ENCODE measurements at places on chromosomes 7 and 10.

GRCh38 chr7:132080967-132081668, 495.2 kb downstream of the PLXNA4 start:
- DNase-seq: no peak

DNA sequence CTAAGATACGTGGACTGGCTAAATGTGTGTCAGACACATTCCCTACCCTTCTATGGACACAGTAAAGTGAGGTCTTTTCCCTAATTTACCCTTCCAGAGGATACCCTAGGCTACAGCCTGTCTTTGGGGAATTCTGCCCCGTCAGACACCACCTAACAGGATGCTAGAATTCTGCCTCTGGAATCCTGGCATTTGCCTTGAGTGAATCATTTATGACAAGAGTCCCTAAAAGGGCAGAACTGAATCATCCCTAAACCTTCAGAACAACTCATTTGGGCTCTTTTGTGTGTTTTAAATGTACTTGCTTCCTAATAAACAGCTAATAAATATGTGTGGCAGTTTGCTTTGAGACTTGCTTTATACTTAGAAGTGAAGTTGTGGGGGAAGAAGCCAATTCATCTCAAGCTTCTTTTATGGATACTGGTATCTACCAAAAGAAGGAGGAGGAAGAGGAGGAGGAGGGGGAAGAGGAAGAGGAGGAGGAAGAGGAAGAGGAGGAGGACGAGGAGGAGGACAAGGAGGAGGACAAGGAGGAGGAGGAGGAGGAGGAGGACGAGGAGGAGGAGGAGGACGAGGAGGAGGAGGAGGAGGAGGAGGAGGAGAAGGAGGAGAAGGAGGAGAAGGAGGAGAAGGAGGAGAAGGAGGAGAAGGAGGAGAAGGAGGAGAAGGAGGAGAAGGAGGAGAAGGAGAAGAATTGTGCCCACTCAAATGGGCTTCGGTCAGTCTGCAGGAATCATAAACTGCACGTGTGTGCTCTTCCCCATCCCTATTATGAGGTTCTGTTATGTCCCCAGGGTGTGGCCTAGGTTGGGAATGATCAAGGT, 27.1 kb downstream of the PARP12 start:
- no peak for DNase-seq

DNA sequence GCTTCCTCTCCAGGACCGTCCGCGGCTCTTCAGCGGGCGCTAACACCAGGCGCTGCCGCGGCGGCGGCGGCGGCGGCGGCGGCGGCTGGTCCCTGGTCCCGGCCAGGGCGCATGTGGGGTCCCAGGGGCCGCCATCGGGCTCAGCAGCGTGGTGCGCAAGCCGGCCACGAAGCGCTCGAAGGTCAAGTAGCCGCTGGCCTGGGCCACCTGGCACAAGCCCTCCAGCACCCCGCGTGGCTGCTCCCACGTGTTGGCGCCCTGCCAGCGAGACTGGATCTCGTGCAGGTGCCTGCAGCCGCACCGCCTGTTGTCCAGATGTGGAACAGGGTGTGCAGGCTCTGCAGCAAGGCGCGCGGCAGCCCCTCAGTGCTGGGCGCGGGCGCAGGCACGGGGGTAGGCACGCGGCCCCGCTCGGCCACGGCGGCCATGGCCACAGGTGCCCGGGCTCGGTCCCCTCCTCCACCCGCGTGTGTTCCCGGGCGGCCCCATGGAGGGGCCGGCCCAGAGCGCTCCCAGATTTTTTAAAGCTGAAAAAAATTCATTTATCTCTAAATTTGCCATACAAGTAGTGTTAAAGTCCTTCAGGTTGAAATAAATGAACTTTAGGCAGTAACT, 884.2 kb upstream of the ZNF722 start:
- no peak for DNase-seq

DNA sequence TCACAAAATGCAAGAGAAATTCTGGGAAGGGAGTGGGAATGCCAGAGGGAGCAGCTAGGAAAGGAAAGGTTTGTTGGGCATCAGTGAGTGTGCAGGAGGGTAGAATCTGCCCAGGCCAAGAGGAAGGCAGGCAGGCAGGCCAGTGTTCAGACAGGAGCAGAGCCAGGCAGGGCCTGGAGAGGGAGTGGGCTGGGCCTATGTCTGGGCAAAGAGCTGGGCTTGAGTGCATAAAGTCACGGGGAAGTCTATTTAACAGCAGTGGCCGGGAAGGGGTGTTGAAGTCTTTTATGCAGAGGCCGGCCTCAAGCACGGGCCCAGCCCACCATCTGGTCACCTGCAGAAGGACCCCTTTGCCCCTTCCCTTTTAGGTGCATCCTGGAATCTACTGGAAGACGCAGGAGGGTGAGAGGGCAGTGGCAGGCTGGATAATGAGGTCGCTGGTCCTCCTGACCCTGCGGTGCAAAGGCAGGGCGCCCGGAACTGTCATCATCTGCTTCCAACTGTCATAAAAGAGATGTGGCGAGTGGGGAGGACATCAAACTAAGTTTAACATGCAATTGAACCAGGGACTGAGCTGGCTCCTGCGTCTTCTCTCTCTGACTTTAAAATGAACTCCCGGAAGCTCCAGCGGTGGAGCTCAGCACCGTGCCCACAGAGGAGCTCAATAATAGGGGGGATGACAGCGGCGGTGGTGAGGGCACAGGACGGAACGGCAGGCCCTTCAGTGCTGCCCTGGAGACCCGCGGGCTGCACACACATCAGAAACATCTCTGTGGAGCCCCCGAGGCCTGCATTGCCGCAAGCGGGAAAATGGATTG, 29.5 kb downstream of the CARD11 start:
- no peak for DNase-seq

DNA sequence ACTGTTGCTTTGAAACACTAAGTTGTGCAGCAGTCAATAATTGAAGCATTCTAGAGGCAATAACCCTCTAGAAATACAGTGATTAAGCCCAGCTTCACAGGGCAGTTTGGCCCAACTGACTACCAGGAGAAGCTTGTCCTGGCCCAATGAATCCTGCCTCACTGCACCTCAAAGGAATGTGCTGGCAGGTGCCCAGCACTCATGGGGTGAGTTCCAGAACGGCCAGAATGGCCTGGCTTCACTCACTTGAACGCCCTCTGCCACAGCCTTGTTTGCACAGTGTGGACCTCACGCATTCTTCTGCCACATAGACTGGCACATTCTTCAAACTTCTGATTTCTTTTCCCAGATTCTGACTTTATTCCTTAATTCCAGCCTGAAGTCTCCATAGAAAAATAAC, 6.6 kb upstream of the ITIH2 start:
- DNase-seq: no peak

GRCh38 chr10:98899018-98899417, 336.6 kb downstream of the HPSE2 start:
- no peak for DNase-seq

DNA sequence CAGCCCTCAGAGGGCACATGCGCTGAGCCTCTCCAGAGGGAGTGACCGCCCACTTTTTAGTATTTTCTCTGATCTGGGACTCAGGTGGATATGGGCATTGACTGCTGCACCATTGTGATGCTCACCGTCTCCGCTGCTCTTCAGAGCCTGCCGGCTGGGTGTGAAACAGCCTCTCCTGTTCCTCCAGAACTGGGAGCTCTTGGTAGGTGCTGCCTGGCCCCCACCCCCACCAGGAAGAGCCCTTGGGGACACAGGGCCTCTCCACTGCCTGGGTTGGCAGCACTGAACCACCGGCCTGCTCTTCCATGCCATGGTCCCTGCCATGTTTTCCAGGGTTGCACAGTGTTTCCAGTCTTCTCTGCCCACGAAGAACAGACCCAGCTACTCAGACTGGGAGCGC, 36.3 kb downstream of the ARHGAP22 start:
- no peak for DNase-seq

DNA sequence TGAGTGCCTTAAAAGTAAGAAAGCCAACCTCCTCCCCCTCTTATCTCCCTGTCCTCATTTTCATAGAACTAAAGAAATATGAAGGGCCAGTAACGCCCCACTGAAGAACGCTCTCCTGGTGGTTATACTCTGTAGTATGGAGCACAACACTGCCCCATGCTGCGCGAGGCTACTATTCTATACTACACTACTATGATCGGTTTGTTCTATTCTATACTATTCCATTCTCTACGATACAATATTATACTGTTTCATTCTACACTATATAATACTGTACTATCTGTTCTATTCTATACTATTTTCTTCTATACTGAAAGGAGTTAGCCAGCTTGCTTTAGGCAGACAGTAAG, 34.8 kb downstream of the DIP2C start:
- DNase-seq: no peak

DNA sequence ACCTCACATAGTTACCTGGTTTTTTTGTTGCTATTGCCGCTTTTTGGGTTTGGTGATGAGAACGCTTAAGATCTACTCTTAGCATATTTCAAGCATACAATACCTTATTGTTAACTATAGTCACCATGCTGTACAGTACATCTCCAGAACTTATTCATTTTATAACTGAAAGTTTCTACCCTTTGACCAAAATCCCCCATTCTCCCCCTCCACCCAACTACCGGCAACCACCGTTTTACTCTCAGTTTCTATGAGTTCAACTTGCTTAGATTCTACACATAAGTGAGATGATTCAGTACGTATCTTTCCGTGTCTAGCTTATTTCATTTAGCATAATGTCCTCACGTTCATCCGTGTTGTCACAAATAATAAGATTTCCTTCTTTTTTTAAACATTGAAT, 86.7 kb upstream of the IL6 start:
- DNase-seq: peak; percentile 11

- DNase-seq: no peak
Measured at GRCh38 chr7:135200821-135201331, 10.4 kb downstream of the WDR91 start.

GRCh38 chr7:17916786-17917185, 23.5 kb downstream of the SNX13 start:
- DNase-seq: no peak

DNA sequence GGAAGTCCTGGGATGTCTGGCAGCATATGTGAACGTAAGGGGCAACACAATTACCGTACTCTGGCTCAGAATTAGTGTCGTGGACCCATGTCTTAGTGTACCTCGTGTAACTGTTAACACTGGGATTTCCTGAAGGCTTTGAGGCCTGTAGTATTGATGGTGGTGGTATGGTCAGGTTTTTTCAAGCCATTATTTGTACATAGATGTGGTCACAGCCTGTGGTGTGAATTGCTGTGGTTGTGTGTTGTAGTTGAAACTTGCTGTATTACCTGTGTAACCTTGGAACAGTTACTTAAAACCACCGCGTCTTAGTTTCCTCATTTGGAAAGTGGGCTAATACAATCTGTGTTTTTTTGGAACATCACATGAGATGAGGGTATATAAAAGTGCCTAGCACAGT, 5.3 kb downstream of the EXOC4 start:
- DNase-seq: no peak

DNA sequence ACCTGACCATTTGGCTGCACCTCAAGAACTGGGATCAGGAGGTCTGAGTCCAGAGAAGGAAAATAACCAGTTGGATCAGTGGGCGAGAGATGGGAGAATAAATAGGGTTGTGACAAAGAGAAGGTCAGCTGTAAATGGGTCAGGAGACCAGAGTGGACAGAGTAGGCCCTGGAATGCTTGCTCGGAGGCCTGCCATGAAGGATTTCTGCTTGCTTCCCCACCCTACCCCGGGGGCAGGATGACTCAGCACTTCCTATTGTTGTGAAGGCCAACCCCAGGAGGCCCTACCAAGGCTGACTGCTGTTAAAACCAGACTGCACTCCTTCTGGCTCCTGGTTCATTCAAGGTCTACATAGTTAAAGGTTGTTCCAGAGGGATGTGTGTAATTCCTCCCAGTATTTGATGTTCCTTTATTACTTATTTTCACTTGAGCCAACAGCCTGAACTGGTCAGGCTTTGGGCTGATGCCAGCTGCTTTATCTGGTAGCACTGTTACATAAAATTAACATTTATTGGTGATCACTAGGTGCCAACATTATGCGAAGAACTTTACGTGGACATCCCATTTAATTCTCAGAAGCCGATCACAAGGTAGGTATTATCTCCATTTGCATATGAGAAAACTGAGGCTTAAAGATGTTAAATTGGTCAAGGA, 27.3 kb upstream of the IFRD1 start:
- no peak for DNase-seq

- no peak for DNase-seq
Measured at GRCh38 chr7:27186668-27187474, 1.8 kb upstream of the HOXA11 start.

DNA sequence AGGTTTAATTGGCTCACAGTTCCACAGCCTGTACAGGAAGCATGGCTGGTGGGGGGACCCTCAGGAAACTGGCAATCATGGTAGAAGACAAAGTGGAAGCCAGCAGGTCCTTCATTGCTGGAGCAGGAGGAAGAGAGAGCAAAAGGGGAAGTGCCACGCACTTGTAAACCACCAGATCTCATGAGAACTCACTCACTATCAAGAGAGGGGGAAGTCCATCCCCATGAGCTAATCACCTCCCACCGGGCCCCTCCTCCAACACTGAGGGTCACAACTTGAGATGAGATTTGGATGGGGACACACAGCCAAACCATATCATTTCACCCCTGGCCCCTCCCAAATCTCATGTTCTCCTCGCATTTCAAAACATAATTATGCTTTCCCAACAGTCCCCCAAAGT, 171.9 kb upstream of the CACNA2D1 start:
- DNase-seq: no peak

GRCh38 chr10:13100349-13101294, 659 bp downstream of the OPTN start:
- no peak for DNase-seq

DNA sequence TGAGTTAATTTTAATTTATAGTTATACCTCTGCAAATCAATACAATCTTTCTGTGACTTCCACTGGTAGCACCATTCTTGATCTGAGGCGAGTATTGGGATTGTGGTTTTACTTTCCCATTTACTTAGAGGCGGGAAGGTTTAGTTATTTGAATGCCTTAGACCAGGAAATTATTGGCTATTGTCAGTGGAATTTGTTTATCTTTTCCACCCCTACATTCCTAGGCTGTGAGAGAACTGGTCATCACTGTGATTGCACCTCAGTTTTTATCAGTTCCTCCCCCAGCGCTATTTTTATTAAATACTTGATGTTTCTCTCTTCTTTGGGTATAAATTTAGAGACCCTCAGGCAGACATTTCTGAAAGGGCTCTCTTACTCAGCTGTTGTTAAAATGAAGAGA, 29.9 kb downstream of the CDK14 start:
- DNase-seq: no peak

DNA sequence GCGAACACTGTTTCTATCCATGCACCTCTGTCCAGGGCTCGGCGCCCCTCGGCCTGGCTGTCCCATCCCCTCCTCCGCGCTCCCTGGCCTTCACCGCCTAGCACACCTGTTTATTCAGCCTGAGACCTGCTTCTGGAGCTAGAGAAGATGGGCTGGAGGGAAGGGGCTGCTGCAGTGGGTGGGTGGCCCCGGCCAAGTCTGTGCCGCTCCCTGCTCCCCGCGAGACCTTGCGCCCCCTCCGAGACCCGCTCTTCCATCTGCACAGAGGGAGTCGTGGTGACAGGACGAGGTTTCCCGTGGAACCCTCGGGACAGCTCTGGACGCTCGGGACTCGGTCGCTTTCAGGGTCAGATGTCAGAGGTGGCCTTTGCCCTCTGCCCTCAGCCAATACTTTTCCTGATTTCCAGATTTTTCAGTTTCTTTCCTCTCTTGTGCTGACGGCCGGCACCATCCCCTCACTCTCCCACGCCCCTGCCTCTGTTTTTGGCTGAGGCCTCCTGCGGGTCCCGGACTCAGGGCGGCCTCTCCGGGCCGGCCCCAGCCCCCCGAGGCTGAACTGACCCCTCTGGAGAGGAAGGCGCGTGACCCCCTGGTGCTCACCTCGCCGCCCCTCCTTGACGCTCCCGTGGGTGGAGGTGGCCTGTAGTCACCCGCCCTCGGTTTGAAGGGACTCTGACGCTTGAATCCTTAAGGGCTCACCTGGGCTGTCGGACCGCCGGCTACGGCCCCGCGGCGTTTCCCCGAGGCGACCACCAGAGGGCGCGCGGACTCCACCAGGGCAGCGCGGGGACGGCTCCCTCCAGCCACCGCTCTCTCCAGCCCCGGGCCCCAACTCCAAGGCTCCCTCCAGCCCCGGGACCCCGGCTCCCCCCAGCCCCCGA, 15.6 kb downstream of the SHH start:
- peak; percentile 81 for DNase-seq

All from stimulated activated CD4-positive, alpha-beta T cell treated with anti-CD3 and anti-CD28 coated beads, Interleukin-2, amount 100 ng/mL, for 48 hours (primary cell).